Stimulated activated CD4-positive, alpha-beta T cell treated with anti-CD3 and anti-CD28 coated beads, Interleukin-15, amount 100 ng/mL, for 1 hour (primary cell): ENCODE measurements at places on chromosomes 4 and X.

DNA sequence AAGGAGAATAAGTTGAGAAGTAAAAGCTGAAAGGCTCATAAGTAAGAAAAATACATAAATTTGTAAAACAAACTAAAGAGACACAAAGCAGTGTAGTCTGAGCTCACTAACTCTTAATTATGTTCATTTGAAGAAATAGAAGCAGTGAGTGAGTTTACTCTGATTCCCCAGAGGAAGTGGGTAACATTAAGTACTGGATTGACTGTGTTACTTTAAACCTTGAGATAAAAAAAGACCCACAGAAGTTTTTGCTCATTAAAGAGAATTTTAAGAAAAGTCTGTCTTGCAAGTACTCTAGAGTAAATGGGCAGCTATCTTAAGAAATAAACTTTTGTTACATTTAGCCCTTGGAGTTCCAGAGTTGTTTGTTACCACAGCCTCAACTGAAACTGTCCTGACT lies 2466.9 kb downstream of the PCDH7 start:
- DNase-seq, result no peak

DNA sequence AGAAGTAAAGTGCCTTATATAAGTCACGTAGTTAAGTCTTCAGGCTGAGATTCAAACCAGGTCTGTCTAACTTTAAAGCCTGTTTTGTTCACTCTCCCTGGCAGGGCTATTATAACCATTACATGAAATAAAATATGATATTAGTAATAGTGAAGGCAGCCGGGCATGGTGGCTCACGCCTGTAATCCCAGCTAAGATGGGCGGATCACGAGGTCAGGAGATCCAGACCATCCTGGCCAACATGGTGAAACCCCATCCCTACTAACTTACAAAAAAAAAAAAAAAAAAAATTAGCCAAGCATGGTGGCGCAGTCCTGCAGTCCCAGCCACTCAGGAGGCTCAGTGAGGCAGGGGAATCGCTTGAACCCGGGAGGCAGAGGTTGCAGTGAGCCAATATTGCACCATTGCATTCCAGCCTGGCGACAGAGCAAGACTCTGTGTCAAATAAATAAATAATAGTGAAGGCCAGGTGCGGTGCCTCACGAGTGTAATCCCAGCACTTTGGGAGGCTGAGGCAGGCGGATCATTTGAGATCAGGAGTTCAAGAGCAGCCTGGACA lies 22.1 kb upstream of the SOWAHD start:
- no peak for DNase-seq

GRCh38 chr4:88446124-88446523 lies 10.8 kb upstream of the HERC5 start:
- DNase-seq, result no peak

- no peak for DNase-seq
Observed at GRCh38 chr4:150297861-150298474, 219.7 kb downstream of the DCLK2 start.

- DNase-seq, result no peak
Observed at GRCh38 chr4:46994007-46994405, 625 bp upstream of the GABRA4 start.

DNA sequence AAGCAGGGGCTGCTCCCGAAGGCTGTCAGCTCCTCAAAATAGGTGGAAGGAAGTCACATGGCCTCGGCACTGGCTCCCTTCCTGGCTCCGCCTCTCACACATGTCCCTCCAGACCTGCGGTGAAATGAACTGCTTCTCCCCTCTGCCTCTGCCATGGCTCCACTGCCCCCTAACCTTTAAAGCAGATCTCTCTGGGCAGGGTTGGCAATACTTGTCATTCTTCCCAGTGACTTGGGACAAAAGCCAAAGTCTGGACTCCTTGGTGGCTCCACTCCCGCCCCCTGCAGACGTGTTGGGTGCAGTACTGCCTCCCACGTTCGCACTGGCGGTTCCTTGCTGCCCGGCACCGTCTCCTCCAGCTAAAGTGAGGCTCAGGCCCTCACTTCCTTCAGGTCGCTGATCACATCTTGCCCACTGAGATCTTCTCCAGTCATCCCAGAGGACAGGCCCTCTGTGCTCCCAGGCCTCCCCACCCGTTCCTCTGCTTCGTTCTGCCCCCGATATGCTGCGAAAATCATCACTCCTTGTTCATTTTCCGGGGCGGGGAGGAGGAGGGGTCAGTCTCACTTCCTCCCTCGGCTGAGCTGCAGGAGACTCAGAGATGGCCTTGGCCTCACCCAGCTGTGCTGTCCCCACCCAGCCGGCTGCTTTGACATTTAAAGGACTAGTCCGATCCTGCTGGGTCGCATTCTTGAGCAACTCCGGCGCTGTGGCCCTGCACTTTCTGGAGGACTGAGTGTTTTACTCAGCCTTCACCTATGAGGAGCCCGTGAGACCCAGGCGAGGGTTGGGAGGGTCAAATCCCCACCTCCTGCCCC lies 97.4 kb downstream of the PHKA2 start:
- peak; percentile 24 for DNase-seq

DNA sequence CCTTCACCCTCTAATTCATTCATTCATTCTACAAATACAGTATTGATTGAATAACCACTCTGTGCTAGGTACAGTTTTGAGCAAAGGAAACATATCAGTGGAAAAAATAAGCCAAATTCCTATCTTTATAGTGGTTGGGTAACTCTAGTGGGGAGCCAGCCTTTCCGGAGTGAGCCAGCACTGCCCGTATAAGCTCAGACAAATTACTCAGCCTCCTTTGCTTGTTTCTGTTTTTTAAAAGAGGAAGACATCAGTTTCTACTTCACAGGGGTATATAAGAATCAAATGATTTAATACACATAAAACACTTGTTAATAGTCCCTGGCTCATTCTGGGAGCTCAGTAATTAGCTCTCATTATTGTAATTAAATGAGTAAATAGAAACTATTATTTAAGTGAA lies 238.2 kb upstream of the MAD2L1 start:
- no peak for DNase-seq

GRCh38 chr4:98673978-98674377 lies 15.6 kb upstream of the TSPAN5 start:
- DNase-seq, result no peak

GRCh38 chr4:2732526-2732925 lies 23.6 kb downstream of the TNIP2 start:
- no peak for DNase-seq

DNA sequence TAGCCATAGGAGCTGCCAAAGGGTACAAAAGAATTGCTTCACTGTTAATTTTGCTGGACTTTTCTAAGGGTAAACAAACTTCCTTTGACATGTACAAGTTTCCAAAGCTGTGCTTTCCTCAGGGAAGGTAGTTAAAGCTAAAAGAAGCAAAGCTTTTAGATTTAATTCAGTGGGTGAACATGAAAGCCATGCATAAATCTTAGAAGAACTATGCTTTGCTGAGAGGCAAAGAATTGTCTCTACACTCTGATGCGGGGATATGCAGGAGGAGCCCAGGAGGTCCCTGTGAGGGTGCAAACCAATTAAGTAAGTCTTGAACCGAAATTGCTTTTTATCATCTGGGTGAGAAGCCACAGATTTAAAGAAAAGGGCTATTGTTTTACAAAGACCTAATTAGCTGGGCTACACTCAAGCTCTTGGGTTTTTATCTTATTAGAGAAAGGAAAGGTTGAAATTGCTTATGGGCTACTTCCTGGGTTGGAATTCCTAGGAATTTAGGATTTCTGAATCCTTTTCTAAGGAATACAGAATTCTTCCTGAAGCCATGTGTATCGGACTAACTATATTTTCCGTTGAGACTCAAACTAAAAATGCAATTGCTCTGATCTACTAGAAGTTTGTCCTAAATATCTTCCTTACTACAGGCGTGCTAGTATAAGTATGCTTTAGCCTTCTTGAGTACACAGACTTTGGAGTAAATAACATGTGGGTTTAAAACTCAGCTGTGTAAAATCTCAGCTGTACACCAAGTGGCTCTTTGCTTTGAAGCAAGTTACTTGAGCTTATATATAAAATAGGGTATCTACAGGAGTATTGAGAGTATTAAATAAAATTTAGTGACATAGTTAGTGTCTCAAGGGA lies 188.4 kb upstream of the ANK2 start:
- DNase-seq, result no peak

GRCh38 chr4:186685767-186686183 lies 37.9 kb downstream of the FAT1 start:
- no peak for DNase-seq

DNA sequence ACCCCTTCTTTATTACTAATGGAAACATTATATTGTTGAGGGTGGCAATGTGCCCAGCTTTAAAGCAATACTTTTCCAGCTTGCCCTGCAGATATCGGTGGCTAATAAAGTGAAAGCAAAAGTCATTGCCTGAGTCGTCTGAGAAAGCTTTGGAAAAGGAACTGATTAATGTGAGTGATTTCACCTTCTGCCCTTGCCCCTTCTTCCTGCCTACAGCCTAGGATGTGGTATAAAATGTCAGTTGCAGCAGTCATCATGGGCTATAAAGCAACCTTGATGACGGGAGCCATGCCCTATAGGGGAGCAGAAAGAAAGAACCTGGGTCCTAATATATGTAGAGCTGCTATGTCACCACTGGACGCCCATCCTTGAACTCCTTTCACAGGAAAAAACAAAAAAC lies 132.4 kb upstream of the USP9X start:
- DNase-seq, result no peak

DNA sequence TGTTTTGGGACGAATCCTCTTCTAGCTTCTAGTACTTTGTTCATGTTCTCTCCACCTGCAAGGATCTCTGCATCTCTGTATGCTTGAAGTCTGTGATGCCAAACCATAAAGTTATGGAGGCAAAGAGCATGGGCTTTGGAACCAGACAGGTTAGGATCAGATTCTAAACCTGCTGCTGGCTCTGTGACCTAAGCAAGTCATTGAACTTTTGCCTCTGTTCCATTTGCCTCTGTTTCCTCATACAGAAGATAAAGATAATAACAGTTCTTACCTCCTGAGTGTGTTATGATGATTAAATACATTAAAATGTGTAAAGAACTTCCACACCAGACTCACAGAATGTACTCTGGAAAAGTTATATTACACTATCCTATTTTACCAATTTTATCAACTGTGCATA lies 41.5 kb upstream of the RELL1 start:
- DNase-seq, result no peak

GRCh38 chr4:143514901-143515300 lies 1.4 kb downstream of the SMARCA5 start:
- no peak for DNase-seq

DNA sequence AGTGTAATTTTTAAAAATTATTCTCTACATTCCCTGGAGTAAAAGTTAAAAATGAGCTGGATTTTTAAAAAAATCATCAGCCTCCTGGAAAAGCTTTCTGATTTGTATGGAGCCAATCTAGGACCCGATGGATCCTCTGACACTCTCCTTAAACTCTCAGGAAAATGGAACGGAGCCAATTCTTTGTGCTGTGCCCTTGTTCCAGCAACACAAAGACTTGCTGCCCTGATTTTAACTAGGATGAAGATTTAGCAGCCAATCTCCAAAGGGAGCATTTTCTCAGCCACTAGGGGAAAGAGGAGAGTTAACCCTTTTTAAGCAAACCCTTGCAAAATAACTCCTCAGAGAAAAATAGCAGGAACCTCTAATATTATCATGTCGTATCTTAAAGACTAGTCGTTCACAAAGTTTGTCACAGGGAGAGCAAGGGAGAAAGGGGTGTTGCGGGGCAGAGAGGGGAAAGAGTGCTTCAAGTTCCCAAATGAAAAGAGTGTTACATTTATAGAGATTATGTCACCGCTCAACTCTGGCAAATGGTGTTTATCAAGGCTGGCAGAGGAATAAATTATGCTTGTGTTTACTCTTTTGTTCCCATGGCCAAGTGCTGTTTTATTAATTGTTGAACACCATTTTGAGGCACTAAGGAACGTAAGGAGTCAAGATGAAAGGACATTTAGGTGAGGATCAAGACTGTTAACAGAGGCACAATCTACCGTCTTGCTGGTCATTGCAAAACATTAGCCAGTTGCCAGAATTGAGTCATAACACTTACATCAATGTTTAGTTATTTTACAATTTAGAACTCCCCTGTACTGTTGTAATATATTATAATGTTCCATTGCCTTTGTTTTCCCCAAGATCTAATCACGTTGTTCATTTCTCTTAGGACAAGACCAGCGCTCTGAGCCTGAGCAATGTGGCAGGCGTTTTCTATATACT lies 250.7 kb downstream of the THOC2 start:
- no peak for DNase-seq

DNA sequence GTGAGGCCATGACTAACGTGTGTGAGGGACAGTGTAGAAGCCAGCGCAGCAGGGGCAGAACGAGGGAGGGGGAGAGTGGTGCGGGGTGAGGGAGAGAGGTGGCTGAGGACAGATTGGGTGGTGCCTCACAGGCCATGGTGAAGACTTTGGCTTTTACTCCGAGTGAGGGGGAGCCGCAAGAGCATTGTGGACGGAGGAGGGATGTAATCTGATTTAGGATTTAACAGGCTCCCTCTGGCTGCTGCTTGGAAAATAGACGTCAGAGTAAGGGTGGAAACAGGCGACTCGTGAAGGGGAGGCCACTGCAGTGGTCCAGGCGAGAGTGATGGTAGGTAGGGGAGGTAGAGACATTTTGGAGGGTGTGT lies 13.0 kb downstream of the PPP1R3F start:
- no peak for DNase-seq

DNA sequence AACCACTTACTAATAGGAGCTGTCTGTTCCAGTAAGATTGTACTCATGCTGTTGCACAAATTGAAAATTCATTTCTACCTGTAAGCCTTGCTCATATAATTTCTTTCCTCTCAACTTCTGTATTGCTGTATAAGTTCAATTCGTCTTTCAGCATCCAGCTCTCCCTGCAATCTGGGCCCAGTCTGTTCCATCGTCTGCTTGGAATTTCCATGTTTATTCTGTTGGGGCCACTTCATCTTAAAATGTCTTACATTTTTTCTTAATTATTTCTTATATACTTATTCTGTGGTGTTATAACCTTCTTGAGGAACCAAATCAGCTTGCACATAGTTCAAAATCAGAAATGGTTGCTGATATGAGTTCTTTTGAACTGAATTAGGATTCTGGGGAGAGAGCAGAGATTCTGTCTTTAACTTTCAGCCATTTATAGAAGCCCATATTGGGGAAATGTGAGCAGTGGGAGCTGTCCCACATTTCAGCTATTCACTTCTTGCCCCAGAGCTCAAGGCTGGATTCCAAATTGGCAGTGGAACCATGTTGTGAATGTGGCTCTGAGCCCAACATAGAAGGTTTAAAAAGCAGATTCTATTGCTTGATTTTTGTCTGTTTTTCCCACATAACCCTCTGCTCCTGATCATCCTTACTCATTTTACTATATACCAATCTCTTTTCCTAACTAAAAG lies 291.9 kb downstream of the BMPR1B start:
- DNase-seq, result no peak

- DNase-seq, result no peak
Observed at GRCh38 chr4:41204400-41204978, 9.9 kb downstream of the APBB2 start.

GRCh38 chrX:21666679-21667078 lies 8.5 kb upstream of the KLHL34 start:
- DNase-seq, result no peak
